Lung microvascular endothelial cell (primary cell): ENCODE measurements at places on chromosomes 7 and 10. TPM values are rescaled to one million over a fixed set of nuclear protein-coding genes. Genes with fewer than 3 reads are reported as not detected.

DNA sequence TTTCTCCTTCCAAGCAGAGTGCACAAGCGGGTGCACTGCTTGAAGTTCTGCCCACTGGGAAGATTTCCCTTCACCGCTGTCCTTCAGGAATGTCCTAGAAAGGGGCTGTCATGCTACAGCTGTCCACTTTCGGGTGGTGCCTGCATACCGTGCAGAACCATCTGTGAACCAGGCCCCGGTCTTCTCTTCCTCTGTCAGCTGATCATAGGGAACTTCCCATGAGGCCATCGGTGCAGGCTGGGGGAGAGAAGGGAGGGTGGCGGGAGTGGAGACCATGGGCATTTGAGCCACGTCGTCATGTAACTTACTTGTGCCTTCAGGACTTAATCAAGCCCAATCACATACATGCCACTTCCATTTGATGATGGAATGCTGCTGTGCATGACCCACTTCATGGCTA is 111.6 kb downstream of the NKX6-2 start:
- no peak for DNase-seq

Gene ELMO1
- 30.7 and 36.5 TPM in 2 replicates for total RNA-seq

- DNase-seq: peak; percentile 27
Observed at GRCh38 chr10:119025336-119025735, 4.2 kb upstream of the NANOS1 start.

DNA sequence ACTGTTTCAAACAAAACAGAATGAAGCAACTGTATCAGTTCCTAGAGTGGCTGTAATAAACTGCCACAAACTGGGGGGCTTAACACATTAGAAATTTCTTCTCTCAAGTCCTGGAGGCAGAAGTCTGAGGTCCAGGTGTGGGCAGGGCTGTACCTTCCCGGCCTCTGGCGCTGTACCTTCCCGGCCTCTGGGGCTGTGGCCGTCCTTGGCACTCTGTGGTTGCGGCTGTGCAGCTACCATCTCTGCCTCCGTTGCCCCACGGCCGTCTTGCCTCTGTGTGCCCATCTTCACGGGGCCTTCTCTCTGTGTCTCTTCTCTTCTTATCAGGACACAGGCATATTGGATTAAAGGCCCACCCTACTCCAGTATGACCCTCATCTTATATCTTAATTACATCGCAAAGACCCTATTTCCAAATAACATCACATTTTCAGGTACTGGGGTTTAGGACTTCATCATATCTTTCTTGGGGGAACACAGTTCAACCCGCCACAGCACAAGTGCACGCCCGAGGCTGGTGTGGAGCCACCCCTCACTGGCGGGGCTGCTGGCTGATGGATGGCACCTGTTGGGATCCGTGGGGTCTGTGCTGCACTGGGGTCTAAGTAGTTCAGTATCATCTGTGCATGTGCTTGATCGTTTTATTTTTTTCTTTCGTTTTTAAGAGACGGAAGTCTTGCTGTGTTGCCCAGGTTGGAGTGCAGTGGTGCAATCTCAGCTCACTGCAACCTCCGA is 123.2 kb downstream of the ACTR3B start:
- no peak for DNase-seq

Gene OGDH
- total RNA-seq: 28.1 and 39.9 TPM in 2 replicates
